ENCODE measurements at places on chromosomes 16 and 17.

DNA sequence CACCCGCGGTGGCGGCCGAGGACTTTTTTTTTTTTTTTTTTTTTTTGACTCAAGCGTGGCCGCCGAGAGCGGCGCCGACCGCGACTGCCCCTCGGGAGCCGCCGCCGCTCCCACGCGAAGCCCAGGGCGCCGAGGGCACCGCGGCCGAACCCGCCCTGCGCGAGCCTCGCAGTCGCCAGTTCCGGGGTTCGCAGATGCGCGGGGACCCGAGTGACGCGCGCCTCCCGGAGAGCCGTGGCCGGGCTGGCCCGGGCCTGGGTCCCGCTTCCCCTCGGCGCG lies 1.1 kb downstream of the METRNL start:
- DNase-seq = no peak

DNA sequence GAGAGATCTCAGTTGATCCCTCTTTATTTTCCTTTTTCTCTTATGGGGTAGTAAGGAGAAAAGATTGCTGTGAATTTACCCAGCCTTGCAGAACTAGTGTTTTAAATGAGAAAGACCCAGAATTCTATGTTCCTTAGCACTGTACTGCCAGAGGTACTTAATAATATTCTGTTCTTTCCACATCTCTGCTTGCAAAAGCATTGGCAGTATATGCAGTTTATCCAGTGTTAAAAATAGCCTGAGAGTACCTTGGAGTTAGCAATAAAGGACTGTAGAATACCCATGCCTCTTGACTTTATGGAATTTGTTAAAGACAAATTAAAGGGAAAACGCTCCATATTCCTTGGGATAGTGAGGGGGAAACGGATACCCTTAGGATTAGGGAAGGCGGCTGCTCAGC lies 11.9 kb downstream of the SLC7A6 start:
- no peak for DNase-seq

DNA sequence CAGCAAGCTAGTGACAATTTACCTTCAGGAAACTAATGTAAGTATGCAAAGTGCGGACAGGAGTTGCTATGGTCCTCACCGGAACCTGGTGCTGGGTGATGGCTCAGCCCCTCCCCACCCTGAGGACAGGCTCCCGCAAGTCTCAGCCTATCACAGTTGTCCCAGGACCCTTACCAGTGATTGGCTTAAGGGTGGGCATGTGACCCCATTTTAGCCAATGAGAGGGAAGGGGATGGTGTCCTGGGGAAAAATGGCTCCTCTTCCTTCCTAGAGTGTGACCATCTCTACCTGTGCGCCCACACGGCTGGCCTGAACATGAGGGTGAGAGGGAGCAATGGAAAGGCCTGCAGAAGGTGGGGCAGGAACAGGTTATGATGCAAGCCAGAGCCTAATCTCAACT lies 80.4 kb downstream of the C16orf78 start:
- no peak for DNase-seq

DNA sequence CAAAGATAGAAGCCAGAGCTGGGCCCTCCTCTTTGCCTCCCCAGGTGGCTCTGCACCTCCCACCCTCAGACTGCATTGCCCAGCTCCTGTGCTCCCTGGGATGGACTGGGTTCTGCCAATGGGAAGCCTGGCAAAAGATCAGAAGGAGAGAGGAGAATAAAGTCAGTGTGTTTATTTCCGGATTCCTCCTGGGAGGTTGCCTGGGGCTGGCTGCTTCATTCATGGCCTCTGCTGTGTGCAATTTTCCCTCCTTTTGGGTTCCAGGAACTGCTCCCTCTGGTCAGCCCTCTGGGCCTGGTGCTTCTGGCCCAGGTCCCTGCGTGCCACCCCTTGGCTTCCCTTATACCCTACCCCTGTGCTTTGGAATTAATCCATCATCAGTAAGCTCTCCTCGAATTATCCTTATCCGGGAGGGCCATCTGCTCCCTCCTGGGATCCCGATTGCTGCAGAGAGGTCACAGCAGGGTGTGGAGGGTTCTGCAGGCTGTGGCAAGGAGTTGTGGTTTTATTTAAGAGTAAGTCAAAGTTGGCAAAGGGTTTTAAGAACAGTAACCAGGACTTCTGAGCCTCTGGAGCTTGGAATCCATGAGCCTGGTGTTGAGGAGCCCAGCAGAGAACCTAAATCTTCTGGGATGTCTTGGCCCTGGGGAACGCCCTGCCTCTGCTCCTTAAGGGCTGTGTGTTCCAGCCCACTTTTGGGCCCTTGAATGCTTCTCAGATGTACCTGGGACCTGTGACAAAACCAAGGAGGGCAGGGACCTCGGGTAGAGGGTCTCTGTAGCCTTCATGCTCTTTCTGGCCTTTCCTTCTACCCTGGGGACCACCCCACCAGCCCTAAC lies 8.2 kb upstream of the MMP2 start:
- DNase-seq = no peak

DNA sequence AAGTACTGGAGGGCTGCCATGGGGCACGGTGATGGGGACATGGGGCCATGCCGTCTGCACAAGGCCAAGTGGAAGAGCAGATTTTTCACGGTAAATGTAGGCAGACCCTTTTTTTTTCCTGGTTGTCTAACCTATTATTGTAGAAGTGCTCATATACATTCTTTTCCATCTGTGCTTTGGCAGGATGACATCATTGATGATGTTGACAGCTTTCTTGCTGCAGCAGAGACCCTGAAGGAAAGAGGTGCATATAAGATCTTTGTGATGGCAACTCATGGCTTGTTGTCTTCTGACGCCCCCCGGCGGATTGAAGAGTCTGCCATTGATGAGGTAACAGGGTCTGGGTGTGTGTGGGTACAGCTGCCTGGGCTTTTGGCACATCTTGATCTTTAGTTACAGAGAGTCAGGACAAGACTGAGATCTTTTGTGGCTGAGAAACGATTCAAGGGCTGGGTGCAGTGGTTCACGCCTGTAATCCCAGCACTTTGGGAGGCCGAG lies 23.3 kb upstream of the SLC5A10 start:
- DNase-seq = no peak

DNA sequence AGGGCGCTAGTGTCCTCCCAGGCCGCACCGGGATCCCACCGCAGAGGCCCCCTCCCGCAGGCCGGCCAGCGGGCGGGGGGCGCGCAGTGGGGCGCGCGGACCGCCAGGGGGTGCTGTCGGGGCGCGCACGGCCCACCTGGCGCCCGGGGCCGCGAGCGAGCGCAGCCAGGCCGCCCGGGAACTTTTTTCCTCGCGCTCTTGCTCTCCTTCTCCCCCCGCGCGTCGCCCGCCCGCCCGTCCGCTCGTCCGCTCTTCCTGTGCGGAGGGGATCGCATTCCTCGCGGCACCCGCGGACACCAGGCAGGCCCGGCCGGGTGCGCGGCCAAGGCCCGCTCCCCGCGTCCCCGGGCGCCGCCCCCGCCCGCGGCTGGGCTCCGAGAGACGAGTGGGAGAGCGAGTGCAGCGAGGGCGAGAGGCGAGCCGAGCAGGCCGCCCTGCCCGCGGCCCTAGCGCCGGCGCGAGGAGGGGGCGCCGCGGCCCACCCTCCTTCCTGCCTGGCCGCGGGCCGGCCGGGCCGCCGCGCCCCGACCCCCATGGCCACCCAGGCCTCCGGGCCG lies at the start of gene RAI1:
Gene RAI1 (plus strand): TSS at position 272 of the 557 bp plus-strand sequence. CDS start 111,491 bp downstream, outside the sequence.
- peak; percentile 57 for DNase-seq

GRCh38 chr16:84699712-84700445 lies at the start of gene USP10:
Gene USP10, plus strand, starts transcription at chr16:84700000. Its CDS starts 91 bp downstream, at chr16:84700091.
- DNase-seq = peak; percentile 73

DNA sequence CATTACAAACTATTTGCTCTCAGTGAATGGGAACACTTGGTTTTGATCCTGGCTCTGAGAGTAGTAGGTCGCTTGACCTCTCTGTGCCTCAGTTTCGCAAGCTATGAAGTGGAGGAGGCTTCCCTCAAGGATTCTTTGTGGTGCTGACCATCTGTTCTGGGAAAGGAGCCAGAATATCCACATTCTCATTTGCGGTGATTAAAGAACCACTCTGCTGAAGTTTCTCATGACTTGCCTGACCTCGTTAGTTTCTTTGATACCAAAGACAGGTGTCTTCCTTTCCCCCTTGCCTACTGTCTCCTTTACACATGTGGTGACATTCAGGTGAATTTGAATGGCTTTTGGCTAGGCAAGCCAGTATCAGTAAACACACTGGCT lies 116.0 kb downstream of the SNX29 start:
- DNase-seq = no peak

DNA sequence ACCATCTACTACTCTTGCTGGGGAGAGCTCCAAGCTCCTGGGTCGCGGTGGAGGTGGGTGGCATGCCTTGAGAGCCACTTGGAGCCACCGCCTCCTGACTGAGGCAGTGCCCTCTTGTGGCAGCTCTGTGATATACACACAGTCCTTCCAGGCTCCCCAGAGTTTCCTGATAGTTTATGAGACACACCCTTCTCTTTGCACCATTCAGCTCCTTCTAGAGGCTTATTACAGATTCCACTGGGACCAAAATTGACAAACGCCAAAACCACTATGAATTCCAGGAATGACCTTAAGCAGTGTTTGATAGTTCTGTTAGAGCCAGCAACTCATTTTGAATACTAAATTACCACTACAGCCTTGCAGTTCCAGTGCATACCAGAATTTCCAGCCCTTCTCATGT lies 170.1 kb upstream of the CDH13 start:
- no peak for DNase-seq

DNA sequence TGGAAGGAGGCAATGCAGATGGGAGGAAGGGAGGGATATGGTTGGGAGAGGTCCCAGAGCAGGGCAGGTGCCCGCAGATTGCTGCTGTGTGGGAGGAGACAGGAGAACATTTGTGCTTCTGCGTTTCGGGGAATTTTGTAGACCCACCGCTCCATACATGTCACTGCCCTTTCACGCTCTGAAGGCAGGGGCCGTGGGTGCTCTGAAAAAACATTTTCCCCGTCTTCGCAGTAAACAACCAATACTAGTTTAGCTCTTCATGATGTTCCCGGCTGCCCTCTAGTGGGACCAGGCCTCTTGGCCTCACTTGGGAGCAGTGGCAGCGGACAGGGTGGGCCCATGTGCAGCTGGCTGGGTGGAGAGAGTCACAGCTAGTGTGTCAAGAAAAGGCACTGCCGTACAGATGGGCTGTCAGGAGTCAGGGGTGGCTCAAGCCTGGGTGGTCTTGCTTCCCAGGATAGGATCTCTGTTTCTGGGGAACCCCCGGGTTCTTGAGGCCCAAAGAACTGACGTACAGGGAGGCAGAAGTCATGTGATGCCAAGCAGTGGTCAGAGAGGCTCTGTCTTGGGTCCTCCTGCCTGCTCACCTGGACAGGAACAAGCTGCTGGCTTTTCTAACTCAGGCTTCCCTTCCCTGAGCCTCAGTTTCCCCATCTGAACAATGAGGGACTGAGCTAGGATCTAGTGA lies 46.5 kb upstream of the CPNE2 start:
- DNase-seq = peak; percentile 30

Measured in activated gamma-delta T cell treated with anti-CD3 and anti-CD28 coated beads, Interleukin-2, amount 50 U/mL, for 16 hours (primary cell).